ENCODE measurements at places on chromosomes 5 and 9.

GRCh38 chr5:172107571-172107970 is 80.5 kb downstream of the STK10 start:
- H3K4me1 ChIP-seq = peaks cover 52% of the 10 kb centered on the region
- DNase-seq = no peak
- peak overlapping the region; percentile 32 for H3K4me3 ChIP-seq
- H3K27ac ChIP-seq = peak overlapping the region; percentile 4
- H3K36me3 ChIP-seq = no peaks in the 10 kb centered on the region

- no peaks in the 10 kb centered on the region for H3K4me1 ChIP-seq
- H3K36me3 ChIP-seq = no peaks in the 10 kb centered on the region
- H3K27ac ChIP-seq = no peak within 1 kb of the TSS
- peak within 1 kb of the TSS; percentile 1 for H3K4me3 ChIP-seq
- H3K27me3 ChIP-seq = no peaks in the 10 kb centered on the region
Measured at GRCh38 chr5:141094481-141095262, at the start of gene PCDHB2. Gene PCDHB2 (plus strand): TSS chr5:141094615. CDS start chr5:141094791, 176 bp downstream.

DNA sequence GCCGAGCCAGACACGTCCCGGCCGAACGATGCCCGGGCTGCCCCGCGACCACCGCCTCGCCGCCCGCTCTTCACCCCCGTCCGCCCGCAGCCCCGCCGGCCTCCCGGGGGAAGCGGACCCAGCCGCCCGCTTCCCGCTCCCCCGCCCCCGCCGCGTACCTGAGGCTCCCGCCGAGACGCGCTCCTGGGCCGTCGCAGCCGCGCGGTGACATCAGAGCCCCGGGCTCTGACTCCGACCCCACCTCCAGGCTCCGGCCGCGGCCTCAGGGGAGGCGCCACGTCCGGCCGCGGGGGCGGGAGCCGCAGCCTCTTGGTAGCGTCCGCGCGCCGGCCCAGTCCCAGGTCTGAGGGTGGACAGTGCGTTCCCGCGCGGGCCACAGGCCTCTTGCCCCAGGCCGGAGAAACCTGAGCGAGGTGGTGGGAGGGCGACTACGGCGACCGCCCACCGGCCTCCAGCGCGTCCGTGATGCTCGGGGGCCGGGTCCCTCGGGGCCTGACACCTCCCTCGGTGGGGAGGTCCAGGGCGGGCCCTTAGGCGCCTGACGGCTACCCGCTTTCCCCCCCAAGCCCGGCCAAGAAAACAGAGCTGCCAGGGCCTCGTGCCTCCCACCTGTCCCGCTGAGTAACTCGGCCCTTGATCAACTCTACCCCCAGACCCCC is at the start of gene SHROOM1:
SHROOM1 (minus strand) TSS at position 212 of the 659 bp plus-strand sequence. CDS start 4,507 bp downstream, outside the sequence.
- no peaks in the 10 kb centered on the region for H3K36me3 ChIP-seq
- H3K27ac ChIP-seq = peak within 1 kb of the TSS; percentile 79
- peak within 1 kb of the TSS; percentile 59 for H3K4me3 ChIP-seq
- no peak for DNase-seq
- H3K27me3 ChIP-seq = no peaks in the 10 kb centered on the region
- peaks cover 15% of the 10 kb centered on the region for H3K4me1 ChIP-seq

- no peaks in the 10 kb centered on the region for H3K36me3 ChIP-seq
- H3K27me3 ChIP-seq = no peaks in the 10 kb centered on the region
- H3K4me1 ChIP-seq = no peaks in the 10 kb centered on the region
Measured at GRCh38 chr9:73824671-73825070, 672.5 kb upstream of the RORB start.

GRCh38 chr5:168047043-168047668 is 244.3 kb upstream of the WWC1 start:
- H3K36me3 ChIP-seq = no peaks in the 10 kb centered on the region
- no peak for DNase-seq
- no peaks in the 10 kb centered on the region for H3K27me3 ChIP-seq
- no peak overlapping the region for H3K4me3 ChIP-seq

GRCh38 chr5:118545470-118545869 is 442.9 kb downstream of the DTWD2 start:
- no peaks in the 10 kb centered on the region for H3K36me3 ChIP-seq
- H3K27me3 ChIP-seq = no peaks in the 10 kb centered on the region
- no peak for DNase-seq
- no peak overlapping the region for H3K27ac ChIP-seq
- H3K4me3 ChIP-seq = no peak overlapping the region

DNA sequence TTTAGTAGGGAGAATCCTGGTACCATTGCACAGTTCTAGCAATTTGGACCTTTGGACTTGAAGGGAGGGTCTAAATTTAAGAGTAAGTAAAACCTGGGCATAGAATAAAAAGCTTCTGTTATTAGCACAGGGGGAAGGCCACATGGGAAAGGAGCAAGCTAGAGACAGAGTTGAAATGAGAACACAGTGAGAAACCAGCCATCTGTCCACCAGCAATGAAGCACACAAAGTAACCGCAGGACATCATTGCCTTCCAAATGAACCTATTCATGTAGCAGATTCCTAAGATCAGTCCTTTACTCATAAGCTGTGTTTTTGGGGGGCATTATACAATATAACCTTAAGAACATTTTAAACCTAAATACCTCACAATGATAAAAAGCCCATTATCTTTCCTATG is 407.4 kb downstream of the HCN1 start:
- no peak overlapping the region for H3K27ac ChIP-seq
- H3K36me3 ChIP-seq = no peaks in the 10 kb centered on the region
- no peaks in the 10 kb centered on the region for H3K27me3 ChIP-seq
- H3K4me3 ChIP-seq = no peak overlapping the region
- DNase-seq = no peak

DNA sequence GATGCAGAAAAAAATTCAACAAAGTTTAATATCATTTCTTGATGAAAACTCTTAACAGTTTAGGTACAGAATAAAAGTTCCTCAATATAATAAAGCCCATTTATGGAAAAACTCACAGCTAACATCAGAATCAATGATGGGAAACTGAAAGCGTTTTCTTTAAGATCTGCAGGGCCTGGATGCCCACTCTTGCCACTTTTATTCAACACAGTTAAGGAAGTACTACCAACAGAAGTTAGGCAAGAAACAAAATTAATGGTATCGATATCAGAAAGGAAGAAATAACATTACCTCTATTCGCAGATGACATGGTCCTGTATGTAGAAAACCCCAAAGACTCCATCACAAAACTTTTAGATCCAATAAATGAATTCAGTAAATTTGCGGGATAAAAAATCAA is 542.4 kb upstream of the RGMB start:
- H3K36me3 ChIP-seq = no peaks in the 10 kb centered on the region
- no peaks in the 10 kb centered on the region for H3K4me1 ChIP-seq
- no peak for DNase-seq
- no peak overlapping the region for H3K27ac ChIP-seq

- no peaks in the 10 kb centered on the region for H3K27me3 ChIP-seq
- no peak overlapping the region for H3K4me3 ChIP-seq
- H3K4me1 ChIP-seq = peaks cover 28% of the 10 kb centered on the region
- DNase-seq = no peak
Measured at GRCh38 chr9:27129221-27129620, 20.2 kb downstream of the TEK start.

- H3K36me3 ChIP-seq = no peaks in the 10 kb centered on the region
- peaks cover 5% of the 10 kb centered on the region for H3K4me1 ChIP-seq
- H3K4me3 ChIP-seq = peak overlapping the region; percentile 62
- H3K27ac ChIP-seq = peak overlapping the region; percentile 86
Measured at GRCh38 chr5:159096924-159097783, 2.6 kb downstream of the EBF1 start.

DNA sequence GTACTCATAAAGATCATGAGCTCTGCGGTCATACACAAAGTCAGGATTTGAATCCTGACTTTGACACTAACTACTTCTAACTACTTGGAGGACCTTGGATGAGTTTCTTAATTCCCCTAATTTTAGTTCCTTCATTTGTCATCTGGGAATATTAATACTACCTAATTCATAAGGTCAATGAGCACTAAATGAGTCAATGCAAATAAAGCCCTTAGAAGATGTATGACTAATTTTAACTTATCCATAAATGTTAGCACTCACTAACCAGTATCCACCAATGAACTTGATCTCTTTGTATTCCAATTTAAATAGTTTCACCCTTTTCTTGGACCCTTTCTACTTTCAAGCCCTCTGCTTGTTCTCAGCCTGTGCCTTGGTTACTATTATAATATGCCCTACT is 1106.4 kb downstream of the CDH18 start:
- no peak overlapping the region for H3K27ac ChIP-seq
- no peaks in the 10 kb centered on the region for H3K4me1 ChIP-seq
- H3K36me3 ChIP-seq = no peaks in the 10 kb centered on the region
- no peaks in the 10 kb centered on the region for H3K27me3 ChIP-seq

DNA sequence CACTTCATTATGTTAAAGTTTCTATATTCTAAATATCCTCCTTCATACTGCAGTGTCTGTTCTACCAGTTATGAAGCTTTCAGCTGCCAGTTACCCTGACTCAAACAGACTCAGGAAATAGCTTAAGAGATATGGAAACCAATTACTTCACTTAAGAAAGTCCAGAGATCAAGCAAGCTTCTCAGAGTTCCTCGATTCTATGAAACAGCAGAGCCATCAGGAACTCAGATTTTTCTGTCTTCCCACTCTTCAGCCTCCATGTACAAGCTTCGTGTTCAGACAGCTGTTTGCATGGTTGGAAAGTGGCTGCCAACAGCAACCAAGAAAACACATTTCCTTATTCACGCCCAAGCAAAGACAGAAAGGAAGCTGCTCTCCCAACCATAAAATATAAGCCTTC is 216.1 kb downstream of the ACTL7B start:
- no peaks in the 10 kb centered on the region for H3K4me1 ChIP-seq
- H3K4me3 ChIP-seq = no peak overlapping the region
- no peak overlapping the region for H3K27ac ChIP-seq

- no peaks in the 10 kb centered on the region for H3K27me3 ChIP-seq
- H3K27ac ChIP-seq = no peak overlapping the region
- no peak for DNase-seq
- no peaks in the 10 kb centered on the region for H3K4me1 ChIP-seq
Measured at GRCh38 chr5:118844351-118844750, 144.0 kb downstream of the DTWD2 start.

DNA sequence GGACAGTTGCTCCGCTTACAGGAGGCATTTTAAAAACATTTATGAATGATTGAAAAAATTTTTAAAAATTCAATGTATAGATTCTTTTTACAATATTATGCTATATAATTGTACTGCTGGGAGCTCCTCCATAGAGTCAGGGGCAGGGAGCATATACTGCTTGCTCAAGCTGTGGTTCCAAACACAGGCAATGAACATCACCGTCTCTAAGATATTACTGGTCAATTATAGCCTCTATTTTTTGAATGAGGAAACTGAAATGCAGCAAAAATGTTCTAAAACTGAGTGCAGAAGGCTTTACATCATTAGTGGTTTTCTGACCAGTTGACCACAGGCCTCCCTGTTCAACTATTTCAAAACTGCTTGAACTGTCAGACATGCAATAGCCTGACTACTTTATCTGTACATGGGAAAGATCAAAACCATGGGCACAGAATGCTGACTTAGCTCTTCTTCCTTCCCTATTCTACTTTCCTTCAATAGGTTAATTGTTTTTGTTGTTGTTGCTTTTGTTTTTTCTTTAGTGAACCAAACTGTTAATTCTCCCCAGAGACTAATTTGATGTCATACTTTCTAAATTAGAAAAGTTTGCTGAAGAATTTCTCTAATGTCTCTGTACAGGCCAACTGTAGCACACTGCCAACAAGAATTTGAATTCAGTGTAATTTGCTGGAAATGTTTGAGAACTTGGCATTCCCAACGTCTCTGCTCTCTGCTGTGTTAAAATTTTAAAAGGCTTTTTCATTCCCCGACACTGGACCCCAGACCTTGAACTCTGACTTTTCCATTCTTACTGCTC is 107.6 kb upstream of the MPDZ start:
- no peaks in the 10 kb centered on the region for H3K36me3 ChIP-seq
- no peak overlapping the region for H3K4me3 ChIP-seq
- H3K4me1 ChIP-seq = peaks cover 11% of the 10 kb centered on the region
- DNase-seq = no peak
- H3K27ac ChIP-seq = no peak overlapping the region

DNA sequence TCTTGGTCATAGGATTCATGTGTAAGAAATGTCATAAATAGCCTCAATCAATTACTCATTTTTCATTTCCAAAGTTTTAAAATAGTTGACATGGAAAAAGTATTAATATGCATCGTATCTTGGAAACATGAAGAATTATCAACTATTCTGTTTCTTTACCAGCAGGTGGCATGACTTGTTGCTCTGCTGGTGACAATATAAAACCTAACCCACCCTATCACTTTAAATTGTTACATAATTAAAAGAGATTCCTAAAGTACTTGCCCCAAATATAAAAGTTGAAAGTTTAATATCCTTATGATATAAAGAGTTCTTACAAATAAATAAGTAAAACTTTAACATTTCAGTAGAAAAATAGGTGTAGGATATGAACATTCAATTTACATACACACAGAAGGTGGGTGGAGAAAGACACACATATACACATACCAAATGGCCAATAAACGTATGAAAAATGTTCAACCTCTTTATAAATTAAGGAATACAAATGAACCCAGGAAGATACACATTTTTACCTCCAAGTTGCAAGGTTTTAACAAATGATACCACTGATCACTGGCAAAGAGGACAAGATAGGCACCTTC is 30.6 kb downstream of the MAP1B start:
- H3K36me3 ChIP-seq = no peaks in the 10 kb centered on the region
- H3K4me1 ChIP-seq = peaks cover 45% of the 10 kb centered on the region
- no peak overlapping the region for H3K4me3 ChIP-seq
- no peak overlapping the region for H3K27ac ChIP-seq

DNA sequence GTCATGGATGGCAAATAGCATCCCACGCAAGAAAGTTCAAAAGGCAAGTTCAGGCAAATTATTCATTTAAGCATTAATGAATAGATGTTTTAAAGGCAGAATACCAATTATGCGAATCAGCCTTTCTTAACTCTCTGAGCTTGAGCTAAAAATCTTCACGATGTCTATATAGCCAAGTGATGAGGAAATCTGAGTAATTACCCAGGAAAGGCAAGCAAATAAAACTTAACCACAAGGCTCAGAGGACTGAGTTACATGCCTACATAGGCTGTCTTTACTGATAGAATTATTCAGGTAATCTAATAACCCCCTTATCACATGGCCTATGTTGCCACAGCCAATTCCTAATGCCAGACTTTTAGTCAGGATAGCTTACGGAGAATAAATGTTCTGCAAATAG is 120.8 kb upstream of the MTAP start:
- DNase-seq = no peak
- no peaks in the 10 kb centered on the region for H3K36me3 ChIP-seq
- no peaks in the 10 kb centered on the region for H3K27me3 ChIP-seq
- no peak overlapping the region for H3K4me3 ChIP-seq
- no peaks in the 10 kb centered on the region for H3K4me1 ChIP-seq
- no peak overlapping the region for H3K27ac ChIP-seq

DNA sequence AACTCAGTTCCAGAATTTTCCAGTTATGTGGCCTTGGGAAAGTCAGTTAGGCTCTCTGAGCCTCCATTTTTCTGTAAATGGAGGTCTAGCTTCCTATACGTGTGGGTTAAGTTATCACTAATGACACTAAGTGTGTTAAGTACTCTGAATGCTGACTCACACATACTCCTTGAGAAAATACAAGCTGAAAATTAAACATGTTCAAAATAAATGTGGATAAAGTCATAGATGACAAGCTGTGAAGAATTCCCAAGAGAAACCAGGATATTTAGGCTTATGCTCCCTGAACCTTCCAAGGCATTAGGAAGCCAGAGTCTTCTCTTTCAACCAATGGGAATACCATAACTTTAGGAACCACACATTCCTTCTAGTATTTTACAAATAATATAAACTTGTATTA is 58.1 kb downstream of the ABCA1 start:
- no peak overlapping the region for H3K4me3 ChIP-seq
- no peak for DNase-seq
- peaks cover 52% of the 10 kb centered on the region for H3K4me1 ChIP-seq
- no peaks in the 10 kb centered on the region for H3K36me3 ChIP-seq
- peak overlapping the region; percentile 70 for H3K27ac ChIP-seq

Measured in vagina (tissue), 2 donors.